Tongue (tissue), 3 donors: ENCODE measurements at places on chromosomes 3 and 15. TPM values are rescaled to one million over a fixed set of nuclear protein-coding genes. Genes with fewer than 3 reads are reported as not detected.

Gene FETUB
- total RNA-seq, result not detected

Gene KBTBD13
- total RNA-seq, result 2.6 TPM

Gene IGF2BP2
- total RNA-seq, result 41.4 TPM

Gene PROS1
- 43.9 TPM for total RNA-seq

Gene PLA2G4E
- 1.9 TPM for total RNA-seq

Gene ZPLD1
- not detected for total RNA-seq

Gene SLC2A2
- total RNA-seq, result not detected
